ENCODE measurements at places on chromosomes 5 and 9.

- DNase-seq: peak; percentile 57
These were observed 793.7 kb upstream of the RGMB start for GRCh38 chr5:97979740-97980139.

DNA sequence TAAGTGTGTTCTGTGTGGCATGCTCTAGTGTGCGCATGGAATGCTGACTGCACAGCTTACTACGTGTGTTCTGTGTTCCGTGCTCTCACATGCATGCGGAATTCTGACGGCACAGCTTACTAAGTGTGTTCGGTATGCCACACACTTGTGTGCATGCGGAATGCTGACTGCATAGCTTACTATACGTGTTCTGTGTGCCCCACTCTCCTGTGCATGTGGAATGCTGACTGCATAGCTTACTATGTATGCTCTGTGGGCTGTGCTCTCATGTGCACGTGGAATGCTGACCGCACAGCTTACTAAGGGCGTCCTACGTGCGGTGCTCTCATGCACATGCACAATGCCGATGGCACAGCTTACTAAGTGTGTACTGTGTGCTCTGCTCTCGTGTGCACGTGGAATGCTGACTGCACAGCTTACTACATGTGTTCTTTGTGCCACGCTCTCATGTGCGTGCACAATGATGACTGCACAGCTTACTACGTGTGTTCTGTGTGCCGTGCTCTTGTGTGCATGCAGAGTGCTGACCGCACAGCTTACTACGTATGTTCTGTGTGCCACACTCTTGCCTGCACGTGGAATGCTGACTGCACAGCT lies 548.9 kb downstream of the IRX1 start:
- DNase-seq: no peak

- no peak for DNase-seq
These were observed 243.7 kb downstream of the MPDZ start for GRCh38 chr9:13035822-13036221.

GRCh38 chr5:168947212-168947868 lies 353.6 kb downstream of the SLIT3 start:
- DNase-seq: peak; percentile 30

GRCh38 chr5:147776989-147777388 lies 5.5 kb downstream of the JAKMIP2 start:
- DNase-seq: no peak

DNA sequence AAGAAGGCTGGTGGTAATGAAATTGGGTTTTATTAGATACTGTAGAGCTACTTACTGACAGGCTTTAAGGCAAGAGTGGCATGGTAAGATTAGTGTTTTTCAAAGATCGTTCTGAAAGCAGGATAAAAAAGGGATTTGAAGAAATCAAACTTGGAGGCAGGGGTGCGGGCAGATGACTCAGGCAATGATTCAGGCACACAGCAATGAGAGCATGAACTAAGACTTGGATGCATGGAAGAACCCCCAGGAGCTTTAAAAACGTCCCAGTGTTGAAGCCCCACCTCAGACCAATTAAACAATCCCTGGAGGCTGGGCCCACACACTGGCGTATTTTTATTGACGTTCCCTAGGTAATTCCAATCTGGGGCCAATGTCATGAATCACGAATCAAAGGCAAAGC lies 102.5 kb downstream of the SREK1 start:
- DNase-seq: peak; percentile 70

DNA sequence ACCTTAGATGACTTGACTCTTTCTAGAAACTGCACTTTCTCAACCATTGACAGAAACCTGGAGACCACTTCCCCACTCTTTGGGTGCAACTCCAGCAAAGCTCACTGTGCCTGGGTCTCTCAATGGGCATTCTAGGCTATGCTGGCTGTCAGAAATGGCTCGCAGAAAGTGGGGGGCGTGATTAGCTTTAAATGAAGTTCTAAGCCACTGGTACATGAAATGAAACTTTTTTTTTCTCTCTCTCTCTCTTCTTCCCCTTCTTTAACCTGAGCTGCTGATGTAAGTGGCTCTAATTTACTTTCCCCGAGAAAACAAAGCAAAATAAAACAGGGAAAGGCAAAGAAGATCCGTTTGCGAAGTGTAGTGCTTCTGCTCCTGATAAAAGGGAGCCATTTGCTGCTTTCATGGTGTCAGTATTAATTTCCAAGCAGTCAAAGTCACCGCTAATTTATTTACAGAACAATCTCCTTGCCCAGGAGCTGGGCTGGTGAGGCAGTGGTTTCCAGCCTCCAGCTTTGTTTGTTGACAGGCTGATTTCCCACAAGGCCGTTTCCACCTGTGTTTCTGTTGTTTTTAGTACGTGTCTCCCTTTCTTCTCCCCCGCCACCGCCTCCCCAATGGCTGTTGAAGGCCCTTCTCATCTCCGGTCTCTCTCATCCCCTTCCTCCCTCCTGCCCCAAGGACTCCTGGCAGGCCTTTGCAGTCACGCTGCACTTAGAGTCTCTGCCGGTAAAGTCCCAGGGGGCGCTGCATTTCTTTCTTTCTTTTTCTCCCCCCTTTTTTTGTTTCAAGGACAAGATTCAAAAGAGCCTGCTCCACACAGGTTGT lies 422.9 kb downstream of the EBF1 start:
- DNase-seq: no peak

DNA sequence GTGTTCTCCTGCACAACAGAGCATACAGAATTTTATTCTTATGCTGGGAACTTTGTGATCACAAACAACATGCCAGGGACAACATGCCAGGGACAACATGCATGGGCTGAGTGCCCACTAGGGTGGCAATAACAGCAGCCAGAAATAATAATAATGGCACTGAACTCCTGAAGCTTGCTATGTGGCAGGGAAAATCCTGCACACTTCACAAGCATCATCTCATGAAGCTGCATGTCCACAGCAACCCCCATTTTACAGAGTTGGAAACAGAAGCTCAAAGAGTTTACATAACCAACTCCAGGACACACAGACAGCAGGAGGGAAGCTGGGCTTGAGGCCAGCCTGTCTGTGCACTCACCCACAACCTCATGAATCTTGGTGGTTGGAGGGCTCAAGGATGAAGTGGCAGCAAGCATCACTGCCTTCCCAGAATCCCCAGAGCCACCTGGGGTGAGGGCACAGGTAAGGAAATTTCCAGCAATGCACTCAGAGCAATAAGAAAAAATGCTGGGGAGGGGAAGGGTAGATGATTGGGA lies 111.4 kb downstream of the GABBR2 start:
- peak; percentile 57 for DNase-seq

DNA sequence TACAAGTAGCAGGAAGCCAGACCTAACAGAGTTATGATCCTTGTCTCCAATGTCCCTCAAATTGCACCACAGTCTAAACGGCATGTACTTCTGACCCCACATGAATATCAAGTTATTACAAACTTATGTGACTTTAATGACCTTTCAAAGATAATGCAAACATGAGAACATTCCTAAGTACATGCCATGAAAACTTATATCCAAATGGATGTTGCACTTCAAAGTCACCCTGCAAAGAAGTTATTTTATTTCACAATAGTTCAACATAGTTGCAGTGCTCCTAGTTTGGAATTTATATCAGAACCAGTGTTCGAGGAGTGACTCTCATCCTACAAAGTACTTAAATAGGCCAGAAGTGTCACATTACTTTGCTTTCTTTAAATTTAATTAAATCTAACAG lies 41.2 kb upstream of the ITGA1 start:
- peak; percentile 65 for DNase-seq

DNA sequence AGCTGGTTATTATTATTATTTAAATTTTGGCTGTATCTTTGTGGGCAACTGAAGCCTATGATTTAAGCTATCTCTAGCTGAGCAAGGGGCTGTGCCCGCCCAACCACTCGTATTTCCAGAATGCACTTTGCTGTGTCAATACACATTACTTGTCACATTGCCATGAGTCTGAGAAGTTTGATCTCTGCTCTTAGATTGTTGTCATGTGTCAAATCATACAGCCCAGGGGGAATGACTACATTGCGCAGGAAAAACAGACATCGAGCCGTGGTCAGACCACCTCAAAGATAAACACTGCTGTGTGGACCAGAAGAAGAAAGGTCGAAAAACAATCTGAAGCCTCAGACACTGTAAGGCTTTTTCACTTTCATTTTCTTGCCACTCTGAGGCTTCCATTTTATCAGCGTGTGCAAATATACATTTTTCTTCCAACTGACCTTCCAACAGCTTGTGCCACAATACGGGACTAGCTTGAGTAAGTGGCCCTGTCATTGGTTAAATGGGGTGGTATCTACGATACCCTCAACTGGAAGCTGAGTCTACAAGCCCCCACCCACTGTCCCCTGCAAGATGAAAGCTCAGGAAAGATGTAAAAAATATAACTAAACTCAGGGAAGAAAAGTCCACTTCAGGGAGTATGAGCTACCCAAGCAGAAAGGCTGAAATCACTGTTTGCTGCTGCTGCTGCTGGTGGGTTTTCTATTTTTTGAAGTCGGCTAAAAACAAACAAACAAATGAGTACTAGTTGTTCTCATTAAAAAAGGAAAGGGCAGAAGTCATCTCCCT lies 603.0 kb downstream of the BNC2 start:
- peak; percentile 86 for DNase-seq

- DNase-seq: peak; percentile 51
These were observed 33.9 kb downstream of the PRELID2 start for GRCh38 chr5:145801195-145801594.

GRCh38 chr5:113295111-113295539 lies 139.7 kb downstream of the TSSK1B start:
- no peak for DNase-seq

DNA sequence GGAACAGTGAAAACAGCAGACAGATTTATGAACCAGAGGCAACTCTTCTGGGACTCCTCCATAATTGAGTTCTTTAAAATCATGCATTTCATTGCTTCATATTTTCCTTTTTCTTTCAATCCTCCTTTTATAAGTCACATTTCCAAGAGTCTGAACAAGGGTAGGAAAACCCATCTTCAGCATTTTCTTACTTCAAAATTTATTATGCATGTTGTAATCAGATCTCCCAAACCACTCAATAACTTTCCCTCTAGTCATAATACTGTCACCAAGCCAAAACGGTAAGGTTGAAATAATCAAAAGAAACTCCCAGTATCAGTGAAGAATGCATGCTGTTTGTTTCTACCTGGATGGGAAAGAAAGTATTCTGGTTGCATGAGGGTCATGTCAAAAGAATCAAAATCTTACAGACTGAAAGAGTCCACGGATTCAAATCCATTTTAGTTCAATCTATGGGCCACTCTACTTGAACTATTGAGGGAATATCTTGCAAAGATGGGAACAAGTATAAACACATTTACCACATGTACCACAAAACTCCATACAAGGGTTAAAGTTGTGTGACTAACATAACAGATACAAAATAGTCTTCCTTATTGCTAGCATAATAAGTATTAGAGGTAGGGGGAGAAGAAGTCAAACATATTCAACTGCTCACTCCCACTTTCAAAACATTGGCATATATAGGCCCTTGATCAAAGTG lies 797.3 kb downstream of the MAT2B start:
- DNase-seq: peak; percentile 65

DNA sequence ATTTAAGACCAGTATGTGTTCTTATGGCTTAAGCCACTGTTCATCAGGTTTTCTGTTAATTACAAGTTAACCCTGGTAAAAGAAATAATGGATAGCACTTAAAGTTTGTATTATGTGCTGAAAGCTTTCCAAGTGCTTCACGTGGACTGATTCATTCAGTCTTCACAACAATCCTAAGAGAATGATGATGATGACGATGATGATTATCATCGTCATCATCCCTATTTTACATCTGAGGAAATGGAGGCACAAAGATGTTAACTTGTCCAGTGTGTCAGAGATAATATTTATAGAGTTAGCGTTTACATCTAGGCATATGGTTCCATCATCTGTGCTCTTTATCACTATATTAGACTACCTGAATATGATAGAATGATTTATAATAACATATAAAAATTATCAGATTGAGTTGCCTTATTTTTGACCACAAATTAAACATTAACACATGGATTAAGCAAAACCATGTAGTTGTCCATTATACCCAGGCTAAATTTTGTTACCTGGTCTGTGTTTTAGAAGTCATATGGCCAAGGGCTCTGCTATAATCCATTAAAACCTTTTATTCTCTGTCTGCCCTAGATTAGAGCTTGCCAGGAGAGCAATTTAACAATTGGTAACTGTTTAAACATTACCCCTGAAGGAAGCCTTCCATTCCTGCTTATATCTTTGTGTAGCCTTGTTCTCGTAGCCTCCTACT lies 102.3 kb upstream of the MAP3K1 start:
- no peak for DNase-seq

- peak; percentile 6 for DNase-seq
These were observed 51.2 kb downstream of the DIAPH1 start for GRCh38 chr5:141567513-141568117.

- DNase-seq: no peak
These were observed 6.0 kb downstream of the SNX18 start for GRCh38 chr5:54523534-54523933.

GRCh38 chr9:34992376-34992951 lies 2.9 kb downstream of the DNAJB5 start:
- DNase-seq: peak; percentile 87

- DNase-seq: no peak
These were observed 307.5 kb downstream of the EBF1 start for GRCh38 chr5:158792186-158792585.

GRCh38 chr9:137612741-137613142 lies 6.1 kb upstream of the EHMT1 start:
- no peak for DNase-seq

DNA sequence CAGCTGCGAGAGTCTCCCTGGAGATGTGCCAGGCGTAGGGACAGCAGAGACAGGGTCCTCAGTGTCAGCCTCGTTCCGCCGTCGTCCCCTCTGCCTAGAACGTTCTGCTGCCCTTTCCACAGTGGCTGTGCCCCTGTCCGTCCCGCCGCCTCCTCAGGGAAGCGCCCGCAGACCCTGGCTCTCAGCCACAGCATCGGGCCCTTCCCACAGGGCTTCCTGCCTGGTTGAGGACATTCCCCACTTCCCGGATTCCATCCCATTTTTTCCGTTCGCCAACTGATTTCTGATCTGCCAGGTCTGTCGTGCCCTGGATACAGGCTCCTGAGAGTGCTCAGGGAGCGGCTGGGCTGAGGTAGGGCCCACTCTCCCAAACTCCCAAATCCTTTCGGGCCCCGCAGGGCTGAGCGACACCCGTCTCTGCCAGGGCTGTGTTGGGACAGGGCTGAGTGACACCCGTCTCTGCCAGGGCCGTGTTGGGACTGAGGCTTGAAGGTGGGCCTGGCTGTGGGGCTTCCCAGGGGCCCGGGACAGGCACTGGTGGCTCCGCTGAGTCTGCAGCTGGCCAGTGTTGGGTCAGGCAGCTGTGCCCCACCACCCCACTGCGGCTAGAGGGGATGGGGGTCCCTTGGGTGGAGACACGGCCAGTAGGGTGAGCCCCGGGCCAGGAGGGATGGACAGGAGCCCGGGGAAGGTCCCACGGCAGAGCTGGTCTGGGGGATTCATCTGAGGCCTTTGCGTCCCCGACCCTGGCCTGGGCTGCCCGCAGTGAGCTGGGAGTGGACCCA lies 15.9 kb downstream of the DNLZ start:
- no peak for DNase-seq

GRCh38 chr9:16563446-16563845 lies 307.0 kb downstream of the BNC2 start:
- no peak for DNase-seq

Measured in iris pigment epithelial cell (primary cell).